ENCODE measurements at places on chromosomes 2 and 18. TPM values are rescaled to one million over a fixed set of nuclear protein-coding genes. Genes with fewer than 3 reads are reported as not detected.

The ANKRD53 gene
- 10.2 TPM for total RNA-seq

The B4GALT6 gene
- total RNA-seq, result 0.52 TPM

The CPLX4 gene
- not detected for total RNA-seq

The KCNK3 gene
- 10.5 TPM for total RNA-seq

The CCDC88A gene
- total RNA-seq, result 50.4 TPM

Measured in body of pancreas (tissue), 4 donors.